ENCODE measurements at places on chromosomes 16 and 17. TPM values are rescaled to one million over a fixed set of nuclear protein-coding genes. Genes with fewer than 3 reads are reported as not detected.

- no peak for DNase-seq
These were observed 13.6 kb upstream of the C1QTNF8 start for GRCh38 chr16:1109648-1110047.

GRCh38 chr16:15973421-15973820 lies 24.0 kb downstream of the ABCC1 start:
- DNase-seq = no peak

DNA sequence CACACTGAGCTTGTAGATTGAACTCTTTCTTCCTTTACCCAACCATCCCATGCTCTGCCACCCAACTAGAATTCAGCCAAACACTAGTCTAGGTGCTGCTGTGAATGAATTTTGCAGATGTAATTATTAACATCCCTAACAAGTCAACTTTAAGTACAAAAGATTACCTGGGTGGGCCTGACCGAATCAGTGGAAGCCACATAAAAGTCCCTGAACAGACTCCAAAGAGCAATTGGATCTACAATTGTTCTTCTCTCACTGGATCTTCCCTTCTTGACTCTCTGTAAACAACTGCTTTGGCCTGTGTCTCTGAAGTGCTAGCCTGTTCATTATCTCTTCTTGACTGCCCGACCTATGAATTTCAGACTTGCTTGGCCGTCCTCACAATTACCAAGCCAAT lies 67.9 kb downstream of the PMP22 start:
- DNase-seq = no peak

DNA sequence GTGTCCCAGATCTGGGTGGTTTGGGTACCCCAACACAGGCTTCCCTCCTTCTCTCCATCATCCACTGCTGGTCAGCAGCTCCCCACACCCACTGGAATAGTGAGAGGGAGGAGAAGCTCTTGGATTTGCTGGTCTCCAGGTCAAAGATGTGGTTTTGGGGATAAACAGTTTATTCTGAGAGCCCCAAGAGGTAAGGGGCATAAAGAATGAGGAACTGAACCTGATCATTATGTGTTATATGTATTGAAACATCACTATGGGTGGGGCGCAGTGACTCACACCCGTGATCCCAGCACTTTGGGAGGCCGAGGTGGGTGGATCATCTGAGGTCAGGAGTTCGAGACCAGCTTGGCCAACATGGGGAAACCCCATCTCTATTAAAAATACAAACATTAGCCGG lies 3.9 kb downstream of the DPEP2 start:
- no peak for DNase-seq

- no peak for DNase-seq
These were observed 7.6 kb upstream of the FZD2 start for GRCh38 chr17:44549686-44550085.

DNA sequence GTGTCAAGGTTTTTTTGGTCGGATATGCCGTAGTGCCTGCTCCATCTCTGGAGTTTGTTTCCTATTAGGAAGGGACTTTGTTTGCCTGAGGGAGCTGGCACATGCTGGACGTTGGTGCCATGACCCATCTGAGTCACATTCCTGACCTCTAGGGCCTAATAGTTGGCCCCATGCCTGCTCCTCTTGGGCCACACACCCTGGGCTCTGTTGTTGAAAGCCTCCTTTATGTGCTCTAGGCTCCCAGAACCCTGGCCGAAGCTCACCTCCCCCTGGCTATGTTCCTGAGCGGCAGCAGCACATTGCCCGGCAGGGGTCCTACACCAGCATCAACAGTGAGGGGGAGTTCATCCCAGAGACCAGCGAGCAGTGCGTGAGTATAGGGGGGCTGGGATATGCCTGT lies 18.4 kb downstream of the LIMD2 start:
- no peak for DNase-seq

GRCh38 chr16:3092501-3092941 lies 6.6 kb downstream of the ZSCAN10 start:
- DNase-seq = no peak

DNA sequence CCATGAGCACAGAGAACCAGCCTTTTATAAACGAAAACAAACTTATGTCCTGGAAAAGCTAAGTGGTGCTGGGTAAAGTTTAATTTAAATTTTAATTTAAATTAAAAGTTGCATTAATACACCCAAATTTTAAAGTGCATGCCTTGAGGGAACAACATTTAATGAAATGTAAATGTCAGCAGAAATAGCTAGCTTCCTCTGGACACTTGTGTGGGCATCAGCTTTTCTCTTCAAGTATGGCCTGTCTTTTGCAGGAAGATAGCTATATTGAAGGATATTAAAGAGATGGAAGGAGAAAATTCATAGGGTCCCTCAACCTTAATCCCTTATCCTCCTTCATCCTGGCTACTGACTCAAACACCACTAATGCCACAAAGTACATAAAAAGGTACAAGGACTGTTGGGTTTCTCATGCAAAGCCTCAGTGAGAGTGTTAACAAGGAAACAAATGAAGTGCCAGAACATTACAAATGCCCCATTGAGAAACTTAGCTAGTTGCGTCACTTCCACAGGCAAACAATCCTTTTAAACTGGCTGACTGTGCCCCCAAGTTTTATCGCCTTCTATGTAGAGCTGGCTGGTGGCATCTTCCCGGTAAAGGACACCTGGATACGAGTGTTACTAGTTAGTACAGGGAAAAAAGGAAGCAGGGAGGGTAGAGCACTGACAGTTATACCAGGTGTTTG lies 14.1 kb downstream of the PHF12 start:
- DNase-seq = no peak

GRCh38 chr17:7324438-7324779 lies 4.7 kb downstream of the NEURL4 start:
- no peak for DNase-seq

GRCh38 chr16:81797443-81797842 lies 18.4 kb downstream of the PLCG2 start:
- DNase-seq = peak; percentile 22

DNA sequence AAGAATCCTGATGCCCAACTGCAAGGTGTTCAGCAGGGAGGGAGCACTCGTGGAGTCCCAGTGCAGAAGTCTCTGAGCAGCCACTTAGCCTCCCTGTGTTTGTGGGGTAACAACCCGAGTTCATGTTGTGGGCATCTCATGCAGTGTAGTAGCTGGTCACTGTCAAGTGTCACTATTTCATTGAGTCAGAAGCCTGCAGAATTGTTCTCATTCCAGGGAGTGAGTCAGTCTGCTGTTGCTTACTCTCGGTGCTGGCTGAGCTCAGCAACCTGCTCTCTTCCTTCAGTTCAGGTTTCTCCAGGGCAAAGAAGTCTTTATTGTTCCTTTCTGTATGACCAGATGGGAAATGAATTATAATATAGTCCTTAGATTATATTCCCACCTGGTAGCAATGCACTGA lies 24.1 kb downstream of the HMOX2 start:
- DNase-seq = peak; percentile 57

GRCh38 chr17:69763503-69763902 lies 311.5 kb upstream of the KCNJ16 start:
- DNase-seq = peak; percentile 41

DNA sequence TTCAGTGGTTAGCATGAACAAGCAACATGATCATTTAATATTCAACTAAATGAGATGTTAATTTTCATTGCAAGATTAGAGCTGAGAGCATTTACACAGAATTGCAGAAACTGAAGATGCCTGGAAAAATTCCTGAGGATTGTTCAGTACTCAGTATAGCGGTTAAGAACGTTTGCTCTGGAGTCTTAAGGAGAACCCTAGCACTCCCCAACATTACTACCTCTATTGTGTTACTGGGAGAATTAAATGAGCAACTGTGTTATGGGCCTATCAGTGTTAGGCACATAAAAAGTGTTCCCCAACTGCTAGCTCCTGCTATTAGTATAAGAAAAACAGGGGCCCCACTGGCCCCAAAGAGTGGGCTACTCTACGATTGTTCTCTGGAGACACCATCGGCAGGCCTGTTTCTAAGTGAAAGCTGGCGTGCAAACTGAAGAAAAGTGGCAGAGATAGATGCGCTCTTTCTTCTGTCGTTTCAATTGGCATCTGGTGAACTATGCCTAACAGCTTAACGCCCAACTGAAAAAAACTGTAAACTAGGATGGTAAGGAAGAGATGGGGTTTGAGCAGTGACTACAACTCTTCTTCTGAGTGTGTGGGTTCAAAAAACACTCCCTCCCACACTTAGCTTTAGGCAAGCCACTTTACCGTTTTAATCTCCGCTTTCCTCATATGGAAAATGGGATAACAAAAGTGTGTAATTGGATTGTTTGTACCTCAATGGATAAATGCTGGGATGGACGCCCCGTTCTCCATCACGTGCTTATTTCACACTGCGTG lies 1.3 kb downstream of the CDR2 start:
- no peak for DNase-seq

- DNase-seq = no peak
These were observed 44.7 kb upstream of the TEKT3 start for GRCh38 chr17:15386083-15386482.

DNA sequence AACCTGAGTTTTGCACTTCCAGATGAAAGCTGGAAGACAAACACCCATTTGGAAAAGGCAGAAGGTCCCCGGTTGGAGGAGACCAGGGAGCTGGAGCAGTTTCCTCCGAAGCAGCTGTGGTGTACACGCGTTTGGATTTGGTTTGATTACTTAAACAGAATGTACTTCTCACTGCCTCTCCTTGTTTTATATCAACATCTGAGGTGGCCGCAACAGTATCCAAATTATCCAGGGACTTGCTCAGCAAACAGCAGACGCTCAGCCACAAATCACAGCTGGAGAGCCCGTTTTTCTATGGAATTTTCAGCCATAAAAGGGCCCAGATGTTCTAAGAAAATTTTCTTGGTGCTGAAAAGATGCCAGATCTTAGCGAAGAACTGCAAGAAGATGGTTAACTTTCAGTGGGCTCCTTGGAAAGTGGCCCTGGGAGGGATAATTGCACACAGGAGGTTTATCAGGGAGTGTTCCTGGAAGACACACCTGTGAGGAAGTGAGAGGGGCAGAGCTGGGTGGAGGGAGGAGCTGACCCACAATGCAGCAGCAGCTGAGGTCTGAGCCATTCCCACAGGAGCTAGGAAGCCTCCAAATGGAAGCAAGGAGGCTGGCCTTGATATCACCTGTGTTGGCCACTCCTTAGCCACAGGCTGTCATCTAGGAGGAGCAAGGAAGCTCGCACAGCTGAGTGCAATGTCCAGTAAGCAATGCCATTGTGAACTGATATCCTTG lies 28.9 kb upstream of the CDH5 start:
- peak; percentile 94 for DNase-seq

DNA sequence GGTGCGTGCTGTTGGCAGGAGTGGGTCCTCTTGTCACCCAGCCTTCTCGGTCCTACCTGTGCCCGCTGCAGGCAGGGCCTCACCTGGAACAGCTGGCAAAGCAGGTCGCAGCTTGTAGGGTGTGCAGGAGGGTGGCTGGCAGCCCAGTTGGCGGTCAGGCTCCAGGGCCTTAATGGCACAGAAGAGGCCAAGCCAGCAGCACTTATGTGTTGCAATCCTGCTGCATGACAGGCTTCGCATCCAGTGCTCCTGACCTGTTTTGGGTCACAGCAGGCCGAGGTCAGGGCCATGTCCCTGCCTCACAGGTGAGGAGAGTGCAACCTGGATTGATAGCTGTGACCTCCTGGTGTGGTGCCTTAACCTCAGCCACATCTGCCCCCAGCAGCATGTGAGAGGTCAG lies 31.9 kb downstream of the ZC3H18 start:
- DNase-seq = no peak

- DNase-seq = no peak
These were observed 11.8 kb downstream of the ADGRG3 start for GRCh38 chr16:57679767-57680482.

GRCh38 chr17:75003957-75004355 lies 8.5 kb upstream of the MRPL58 start:
- DNase-seq = no peak

DNA sequence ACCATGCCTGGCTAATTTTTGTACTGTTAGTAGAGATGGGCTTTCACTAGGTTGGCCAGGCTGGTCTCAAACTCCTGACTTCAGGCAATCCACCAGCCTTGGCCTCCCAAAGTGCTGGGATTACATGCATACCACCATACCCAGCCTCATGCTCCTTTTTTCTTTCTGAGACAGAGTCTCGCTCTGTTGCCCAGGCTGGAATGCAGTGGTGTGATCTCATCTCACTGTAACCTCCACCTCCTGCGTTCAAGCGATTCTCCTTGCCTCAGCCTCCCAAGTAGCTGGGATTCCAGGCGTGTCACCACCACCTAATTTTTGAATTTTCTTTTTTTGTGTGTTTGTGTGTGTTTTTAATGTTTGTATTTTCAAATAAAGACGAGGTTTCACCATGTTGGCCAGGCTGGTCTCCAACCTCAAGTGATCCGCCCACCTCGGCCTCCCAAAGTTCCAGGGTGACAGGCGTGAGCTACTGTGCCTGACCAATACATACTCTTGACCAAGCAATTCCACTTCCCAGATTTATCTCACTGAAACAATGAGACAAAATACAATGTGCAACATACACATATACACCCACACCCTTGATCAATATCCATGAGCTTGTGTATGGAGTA lies 5.0 kb downstream of the GRB2 start:
- no peak for DNase-seq

GRCh38 chr17:40956401-40957254 lies 10.1 kb downstream of the KRT39 start:
- no peak for DNase-seq

GRCh38 chr16:74034862-74035261 lies 261.8 kb upstream of the PSMD7 start:
- DNase-seq = peak; percentile 76

- DNase-seq = no peak
These were observed 25.4 kb downstream of the PELP1 start for GRCh38 chr17:4678448-4679026.

MPG gene
- 32.5 TPM for polyA plus RNA-seq

HSD17B1 gene
- 2.7 TPM for polyA plus RNA-seq

CCDC200 gene
- 5.5 TPM for polyA plus RNA-seq

CA7 gene
- not detected for polyA plus RNA-seq

WDR45B gene
- polyA plus RNA-seq = 53.2 TPM

CRYM gene
- 0.39 TPM for polyA plus RNA-seq

NUDT7 gene
- 4.7 TPM for polyA plus RNA-seq

HEXIM2 gene
- polyA plus RNA-seq = 7.9 TPM

ENPP7 gene
- polyA plus RNA-seq = 0.08 TPM

C17orf67 gene
- polyA plus RNA-seq = 2.3 TPM

KRTAP4-1 gene
- polyA plus RNA-seq = not detected
